ENCODE measurements at places on chromosomes 4 and X. TPM values are rescaled to one million over a fixed set of nuclear protein-coding genes. Genes with fewer than 3 reads are reported as not detected.

The GAB3 gene
- 0.14 TPM for total RNA-seq

DNA sequence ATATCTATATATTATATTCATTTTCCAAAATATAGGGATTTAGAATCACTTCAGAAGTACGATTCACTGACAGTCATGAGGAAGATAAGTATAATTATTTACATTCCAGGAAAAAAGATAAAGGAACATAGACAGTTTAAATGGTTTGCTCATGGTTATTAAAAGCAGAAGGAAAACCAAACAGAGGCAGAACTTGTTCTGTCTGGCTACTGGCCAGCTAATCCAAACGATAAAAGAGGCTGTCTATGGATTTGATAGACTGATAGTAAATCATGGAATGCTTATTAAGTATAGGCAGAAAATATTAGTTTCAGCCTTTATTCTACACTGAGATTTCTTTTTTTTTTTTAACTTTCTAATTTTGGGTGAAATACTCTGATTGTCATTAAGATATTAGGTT is 50.2 kb downstream of the RPGR start:
- no peak for DNase-seq

DNA sequence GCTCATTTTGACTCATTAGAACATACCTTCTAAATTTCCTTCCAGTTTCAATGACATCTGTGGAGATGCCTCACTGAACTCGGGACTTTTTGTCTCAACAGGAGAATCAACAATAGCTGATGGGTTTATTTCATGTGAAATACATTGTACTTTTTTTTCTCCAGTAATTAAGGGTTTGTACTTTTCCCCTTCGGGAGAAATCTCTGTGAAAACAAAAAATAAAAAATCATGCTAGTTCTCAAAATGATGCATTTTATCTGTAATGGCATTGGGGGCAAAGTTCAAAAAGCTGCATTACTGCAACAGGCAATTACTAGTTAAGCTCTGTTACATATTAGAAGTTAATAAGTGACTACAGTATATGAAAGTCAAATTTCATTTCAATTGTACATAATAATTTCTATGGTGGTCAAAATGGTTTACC is 167.3 kb upstream of the SH3RF1 start:
- DNase-seq: no peak

DNA sequence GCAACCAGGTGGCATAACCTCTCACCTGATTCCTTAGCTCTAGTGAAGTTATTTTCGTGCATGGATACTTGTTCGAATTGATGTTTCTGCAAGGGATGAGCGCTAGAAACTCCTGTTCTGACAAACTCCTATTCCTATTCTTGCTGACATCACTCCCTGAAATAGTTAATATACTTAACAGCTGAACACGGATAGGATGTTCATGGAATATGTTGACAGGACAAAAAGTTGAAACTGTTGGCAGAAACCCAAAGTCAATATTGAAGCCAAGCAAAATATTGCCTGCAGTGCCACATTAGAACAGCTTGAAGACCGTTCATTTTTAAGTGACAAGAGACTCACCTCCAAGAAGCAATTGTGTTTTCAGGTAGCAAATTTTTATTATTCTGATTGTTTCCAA is at the start of gene KLKB1:
Gene KLKB1 (plus strand): TSS at position 287 of the 400 bp plus-strand sequence. CDS start 689 bp downstream, outside the sequence.
- no peak for DNase-seq

GRCh38 chr4:122403861-122404260 is 25.1 kb downstream of the ADAD1 start:
- no peak for DNase-seq

DNA sequence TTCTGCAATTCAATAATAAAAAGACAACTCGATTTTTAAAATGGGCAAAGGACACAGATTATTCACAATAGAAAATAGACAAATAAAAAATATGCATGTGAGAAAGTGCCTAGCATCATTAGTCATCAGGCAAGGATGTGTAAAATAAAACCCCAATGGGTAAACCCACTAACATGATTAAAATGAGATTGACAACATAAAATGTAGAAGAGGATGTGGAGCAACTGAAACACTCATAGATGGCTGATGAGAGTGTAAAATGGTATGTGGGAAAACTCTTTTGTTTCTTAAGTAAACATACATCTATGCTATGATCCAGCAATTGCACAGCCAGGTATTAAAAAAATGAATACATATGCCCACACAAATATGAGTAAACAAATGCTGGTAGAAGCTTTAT is 177.6 kb downstream of the IQCM start:
- no peak for DNase-seq

GRCh38 chrX:21490341-21490740 is 116.1 kb downstream of the CNKSR2 start:
- DNase-seq: no peak

The SMIM10 gene
- 5.5 TPM for total RNA-seq

DNA sequence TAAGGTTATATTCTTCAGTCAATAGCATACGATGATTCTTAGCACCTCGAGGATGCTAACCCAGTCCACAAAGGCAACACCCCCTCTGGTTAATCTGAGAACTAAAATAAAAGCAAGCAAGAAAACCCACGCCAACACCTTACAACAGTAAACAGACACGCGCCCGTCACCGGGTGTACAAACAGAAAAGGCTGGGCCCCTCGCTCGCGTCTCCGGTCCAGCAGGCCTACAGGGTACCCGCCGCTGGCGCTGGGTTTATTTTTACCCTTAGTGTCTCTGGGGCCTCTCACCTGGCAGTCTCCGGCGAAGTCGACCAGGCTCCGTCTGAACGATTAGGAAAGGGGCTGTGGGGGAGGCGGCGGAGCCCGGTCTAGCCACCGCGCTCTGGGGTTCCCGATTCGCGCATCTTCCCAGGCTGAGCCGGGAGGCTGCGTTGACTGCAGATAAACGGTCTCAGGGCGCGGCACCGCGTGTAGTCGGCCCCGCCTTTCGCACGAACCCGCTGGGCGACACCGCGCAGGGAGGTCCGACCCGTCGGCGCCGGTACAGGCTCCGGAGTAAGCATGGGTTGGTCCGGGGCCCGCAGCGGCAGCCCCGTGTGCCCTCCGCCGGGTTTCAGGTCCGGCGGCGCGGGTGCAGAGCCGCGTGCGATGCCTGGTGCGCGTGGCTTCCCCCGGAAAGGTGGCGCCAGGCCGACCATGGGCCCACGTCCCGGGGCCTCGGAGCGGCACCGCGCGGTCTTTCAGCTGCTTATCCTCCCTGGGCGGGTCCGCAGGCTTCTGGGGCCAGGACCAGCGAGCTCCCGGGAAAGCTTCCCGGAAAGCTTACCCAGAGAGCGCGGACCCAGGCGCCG is 441 bp downstream of the SLC9B2 start:
- no peak for DNase-seq

- DNase-seq: no peak
Observed at GRCh38 chr4:150098214-150098613, 20.0 kb downstream of the DCLK2 start.

GRCh38 chrX:102745857-102746584 is 25.5 kb downstream of the GPRASP3 start:
- DNase-seq: no peak

The PCDH10 gene
- 0.14 TPM for total RNA-seq

The SFRP2 gene
- total RNA-seq: not detected

GRCh38 chr4:9926586-9926985 is 94.7 kb downstream of the SLC2A9 start:
- no peak for DNase-seq

DNA sequence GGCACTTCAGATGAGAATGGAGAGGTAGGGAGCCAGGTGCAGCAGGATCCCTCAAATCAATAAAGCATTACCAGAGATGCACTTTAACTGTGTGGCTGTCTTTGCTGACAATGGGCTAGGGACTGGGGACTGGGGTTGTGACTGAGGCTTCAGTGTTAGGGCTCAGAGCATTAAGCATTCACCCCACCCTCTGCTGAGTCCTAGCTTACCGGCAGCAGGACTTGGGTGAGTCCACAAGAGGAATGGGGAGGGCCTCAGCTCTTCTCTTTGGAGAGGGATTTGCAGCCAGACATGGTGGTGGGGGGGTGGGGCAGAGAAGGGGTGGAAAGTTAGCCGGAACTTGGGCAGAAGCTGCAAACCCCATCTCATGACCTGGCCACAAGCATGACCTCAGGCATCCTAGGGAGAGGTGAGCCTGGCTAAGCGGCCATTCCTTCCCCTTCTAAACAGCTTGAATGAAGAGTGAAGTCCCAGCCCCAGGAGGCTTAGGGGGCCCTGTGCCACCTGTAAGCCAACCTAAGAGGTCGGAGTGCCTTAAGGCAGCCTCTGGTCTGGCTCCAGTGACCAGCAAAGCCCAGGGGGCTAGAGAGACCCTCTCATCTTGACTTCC is 78.4 kb downstream of the STARD8 start:
- DNase-seq: no peak

The FRAS1 gene
- total RNA-seq: 9.1 TPM

DNA sequence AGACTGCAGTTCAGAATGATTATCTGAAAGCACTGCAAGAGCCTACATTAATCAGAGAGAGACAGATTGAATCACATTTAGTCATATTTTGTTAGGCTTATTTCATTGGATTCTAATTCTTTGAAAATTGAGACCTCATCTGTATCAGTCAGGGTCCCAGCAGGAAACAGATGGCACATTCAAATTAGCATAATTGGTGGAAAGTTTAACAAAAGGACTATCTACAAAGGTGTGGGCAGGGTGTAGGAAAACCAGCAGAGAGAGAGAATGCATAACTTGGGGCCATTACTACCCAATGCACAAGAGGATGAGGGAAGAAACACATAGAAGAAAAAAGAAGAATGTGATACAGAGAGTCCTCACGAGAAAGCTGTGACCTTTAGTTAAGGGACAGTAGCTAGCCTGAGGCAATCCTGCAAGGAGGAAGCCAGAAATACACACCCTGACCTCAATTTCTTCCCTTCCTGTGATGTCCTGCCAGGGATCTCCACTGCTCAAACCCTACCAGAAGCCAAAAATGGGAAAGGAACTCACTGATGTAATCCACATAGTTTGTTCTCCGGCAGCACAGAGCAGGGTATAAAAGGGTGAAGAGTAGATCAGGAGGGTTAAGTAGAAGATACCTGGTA is 17.7 kb upstream of the XKRX start:
- DNase-seq: no peak

DNA sequence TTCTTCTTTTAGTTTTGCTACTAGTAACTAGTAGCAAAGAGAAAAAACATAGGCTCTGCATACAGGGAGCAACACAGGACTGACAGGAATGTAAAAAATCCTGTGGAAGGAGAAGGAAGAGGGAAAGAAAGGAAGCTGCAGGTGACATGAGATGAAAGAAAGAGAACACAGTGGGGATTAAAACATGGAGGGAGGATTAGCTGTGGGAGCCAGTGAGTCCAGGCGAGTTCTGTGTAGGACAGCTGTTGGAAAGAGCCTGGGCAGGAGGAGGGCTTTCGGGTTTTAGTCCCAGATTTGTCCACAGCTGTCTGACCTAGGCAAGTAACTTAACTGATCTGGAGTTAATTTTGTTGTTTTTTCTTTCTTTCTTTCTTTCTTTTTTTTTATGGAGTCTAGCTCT is 21.6 kb downstream of the CCNG2 start:
- DNase-seq: no peak

- DNase-seq: no peak
Observed at GRCh38 chrX:19589105-19589504, 73.8 kb upstream of the MAP3K15 start.

DNA sequence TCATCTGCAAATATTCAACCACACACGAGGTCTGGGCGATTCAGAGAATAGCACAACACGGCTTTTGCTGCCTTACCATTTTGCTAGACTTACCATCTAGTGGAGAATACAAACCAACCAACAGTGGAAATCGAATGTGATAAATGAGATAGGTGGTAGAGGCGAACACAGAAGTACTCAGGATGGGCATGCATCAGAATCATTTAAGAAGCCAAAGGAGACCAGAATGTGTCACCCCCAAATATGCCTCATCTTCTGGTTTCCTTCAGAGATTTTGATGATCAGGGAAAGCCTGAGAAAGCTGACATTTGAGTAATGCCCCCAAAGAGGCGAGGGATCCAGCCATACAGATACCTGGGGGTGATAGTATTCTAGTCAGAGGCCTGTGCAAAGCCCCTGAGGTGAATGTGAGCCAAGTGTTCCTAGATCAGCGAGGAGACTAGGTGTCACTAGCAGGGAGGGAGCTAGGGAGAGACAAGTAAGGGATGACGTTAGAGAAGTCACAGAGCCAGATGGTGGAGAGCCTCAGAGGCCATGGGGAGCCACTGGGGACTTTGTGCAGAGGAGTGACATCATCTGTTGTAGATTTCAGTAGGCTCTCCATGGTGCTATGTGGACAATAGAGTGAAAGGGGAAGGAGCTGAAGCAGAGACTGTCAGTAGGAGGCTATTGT is 1.7 kb downstream of the MTMR1 start:
- DNase-seq: no peak

The CT45A5 gene
- not detected for total RNA-seq

The TSR2 gene
- total RNA-seq: 14.3 TPM

- DNase-seq: peak; percentile 80
Observed at GRCh38 chr4:76850010-76850441, 47.9 kb downstream of the SOWAHB start.

- no peak for DNase-seq
Observed at GRCh38 chrX:106955004-106955772, 35.0 kb downstream of the CLDN2 start.

DNA sequence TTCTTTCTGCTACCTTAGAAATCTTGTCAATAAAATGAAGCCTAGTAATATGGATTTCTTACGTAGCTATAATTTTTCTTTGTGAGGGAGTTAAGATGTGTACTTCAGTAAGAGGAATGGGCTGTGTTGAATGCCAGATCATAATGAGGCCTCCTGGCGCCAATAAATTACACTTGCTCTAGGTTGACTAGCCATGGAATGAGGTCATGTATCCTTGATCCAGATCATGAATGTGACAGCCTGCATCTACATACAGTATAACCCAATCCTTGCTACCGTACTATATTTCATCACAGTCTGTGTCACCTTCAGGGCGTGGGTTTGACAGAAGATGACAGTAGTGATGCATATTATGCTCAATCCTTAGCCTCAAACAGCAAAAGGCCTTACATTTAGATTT is 36.2 kb downstream of the NHS start:
- DNase-seq: no peak

The DCHS2 gene
- 0.12 TPM for total RNA-seq

DNA sequence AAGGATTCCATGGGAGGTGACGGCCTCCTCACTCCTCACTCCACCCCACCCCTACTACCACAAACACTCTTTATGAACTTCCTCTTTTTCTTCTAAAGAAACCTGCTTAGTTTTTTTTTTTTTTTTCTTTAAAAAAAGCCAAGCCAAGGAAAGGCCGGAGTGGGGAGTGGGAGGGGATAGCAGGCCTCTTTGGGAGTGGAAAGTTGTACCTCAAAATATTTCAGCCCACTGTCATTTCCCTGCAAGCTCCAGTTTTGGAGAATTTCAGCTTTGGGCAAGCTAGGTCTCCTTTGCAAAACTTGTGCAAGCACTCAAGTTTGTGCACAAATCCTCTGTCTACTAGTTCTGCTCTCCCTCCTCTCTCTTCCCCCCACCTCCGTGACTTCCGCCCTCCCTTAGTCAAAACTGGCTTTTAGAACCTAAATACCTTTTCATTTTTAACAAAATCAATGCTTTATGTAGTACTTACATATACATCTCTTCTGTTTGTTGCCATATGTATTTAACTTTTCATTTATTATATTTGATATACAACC is 512 bp upstream of the ANTXR2 start:
- no peak for DNase-seq
